ENCODE measurements at places on chromosomes 1 and 21. TPM values are rescaled to one million over a fixed set of nuclear protein-coding genes. Genes with fewer than 3 reads are reported as not detected.

The CRB1 gene
- total RNA-seq = not detected

The CELA2A gene
- not detected for total RNA-seq

The SEMA4A gene
- total RNA-seq = 9.0 TPM

The FMO1 gene
- not detected for total RNA-seq

The GART gene
- 210 TPM for total RNA-seq

The BOLA1 gene
- total RNA-seq = 23.9 TPM

The TMEM52 gene
- total RNA-seq = 0.99 TPM

DNA sequence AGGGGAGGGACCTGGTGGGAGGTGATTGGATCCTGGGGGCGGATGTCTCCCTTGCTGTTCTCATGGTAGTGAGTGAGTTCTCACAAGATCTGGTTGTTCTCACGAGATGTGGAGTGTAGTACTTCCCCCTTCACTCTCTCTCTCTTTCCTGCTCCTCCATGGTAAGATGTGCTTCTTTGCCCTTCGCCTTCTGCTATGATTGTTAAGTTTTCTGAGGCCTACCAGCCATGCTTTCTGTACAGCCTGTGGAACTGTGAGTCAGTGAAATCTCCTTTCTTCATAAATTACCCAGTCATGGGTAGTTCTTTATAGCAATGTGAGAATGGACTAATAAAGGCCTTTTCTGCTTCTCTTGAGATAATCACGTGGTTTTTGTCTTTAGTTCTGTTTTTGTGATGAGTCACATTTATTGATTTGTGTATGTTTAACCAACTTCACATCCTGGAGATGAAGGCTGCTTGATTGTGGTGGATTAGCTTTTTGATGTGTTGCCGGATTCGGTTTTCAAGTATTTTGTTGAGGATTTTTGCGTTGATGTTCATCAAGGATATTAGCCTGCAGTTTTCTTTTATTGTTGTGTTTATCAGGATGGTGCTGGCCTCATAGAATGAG is 45.5 kb downstream of the RABGAP1L start:
- H3K4me3 ChIP-seq = no peak overlapping the region
- peaks cover 14% of the 10 kb centered on the region for H3K36me3 ChIP-seq
- peak overlapping the region; percentile 67 for H3K27ac ChIP-seq
- peaks cover 54% of the 10 kb centered on the region for H3K4me1 ChIP-seq
- no peak for DNase-seq

DNA sequence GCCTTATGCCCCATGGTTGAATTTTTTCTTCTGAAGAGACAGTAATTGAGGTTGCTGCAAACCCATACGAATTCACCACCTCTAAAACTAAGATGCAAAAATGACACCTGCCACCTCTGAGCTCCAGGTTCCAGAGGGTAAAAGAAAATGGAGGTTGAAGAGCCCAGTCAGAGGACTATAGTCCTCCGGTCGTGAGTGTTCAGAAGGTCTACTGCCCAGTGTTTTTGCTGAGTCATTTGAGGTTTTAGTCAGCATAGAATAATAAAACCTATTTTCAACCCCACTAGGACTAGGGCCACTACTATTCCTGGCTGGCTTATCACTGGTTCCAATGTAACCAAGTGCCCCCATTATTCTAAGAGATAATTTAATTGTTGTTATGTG is 12.9 kb upstream of the SLAMF7 start:
- no peak overlapping the region for H3K4me3 ChIP-seq
- no peaks in the 10 kb centered on the region for H3K27me3 ChIP-seq
- DNase-seq = no peak
- no peak overlapping the region for H3K27ac ChIP-seq

All from activated T-helper 1 cell treated with anti-CD3 and anti-CD28 coated beads, Interleukin-12 subunit alpha, Interleukin-12 subunit beta, Interleukin-2, Interleukin-4 antibody, amounts not matched to agents 30 ng/mL and 10 ng/mL and 1 ng/mL, durations not matched to agents 14 hours and 24 hours and 36 hours (primary cell).